Thyroid gland (tissue), 4 donors: ENCODE measurements at places on chromosomes 2 and 18. TPM values are rescaled to one million over a fixed set of nuclear protein-coding genes. Genes with fewer than 3 reads are reported as not detected.

- no peaks in the 10 kb centered on the region for H3K27me3 ChIP-seq
- no peak for DNase-seq
- H3K4me1 ChIP-seq, result peaks cover 16% of the 10 kb centered on the region
- peak overlapping the region; percentile 56 for H3K27ac ChIP-seq
- H3K4me3 ChIP-seq, result no peak overlapping the region
- H3K36me3 ChIP-seq, result no peaks in the 10 kb centered on the region
These were observed 121.0 kb downstream of the MYO1B start for GRCh38 chr2:191366199-191366598.

Gene ACTG2
- total RNA-seq, result 24.4 TPM

DNA sequence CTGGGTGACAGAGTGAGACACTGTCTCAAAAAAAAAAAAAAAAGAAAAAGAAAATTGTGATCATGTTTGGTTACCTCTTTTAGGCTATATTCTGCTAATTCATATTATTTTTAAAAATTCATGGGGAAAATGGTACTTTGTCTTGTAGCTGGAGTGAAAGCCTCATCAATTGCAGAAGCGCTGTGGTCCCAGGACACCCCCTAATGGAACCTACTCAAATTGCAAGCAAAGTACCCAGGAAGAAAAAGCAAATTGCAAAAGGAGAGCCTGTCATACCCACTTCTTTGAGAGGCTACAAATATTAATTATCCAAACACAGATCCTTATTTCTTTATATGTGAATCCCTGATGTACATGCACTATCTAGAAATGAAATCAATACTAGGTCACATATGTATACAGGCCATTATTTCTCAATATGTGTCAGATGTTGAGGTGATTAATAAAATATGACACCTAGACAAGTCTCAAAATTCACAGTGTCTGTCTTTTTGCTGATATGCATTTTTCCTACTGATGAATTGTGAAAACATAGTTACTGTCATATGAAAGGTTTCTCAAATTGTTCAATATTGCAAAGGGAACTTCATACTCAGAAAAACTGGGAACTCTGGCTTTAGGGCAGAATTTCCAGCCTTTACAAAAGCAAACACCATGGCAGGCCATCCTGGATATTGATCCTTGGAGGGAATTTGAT is 12.6 kb downstream of the CRACDL start:
- no peak overlapping the region for H3K4me3 ChIP-seq
- no peaks in the 10 kb centered on the region for H3K36me3 ChIP-seq

DNA sequence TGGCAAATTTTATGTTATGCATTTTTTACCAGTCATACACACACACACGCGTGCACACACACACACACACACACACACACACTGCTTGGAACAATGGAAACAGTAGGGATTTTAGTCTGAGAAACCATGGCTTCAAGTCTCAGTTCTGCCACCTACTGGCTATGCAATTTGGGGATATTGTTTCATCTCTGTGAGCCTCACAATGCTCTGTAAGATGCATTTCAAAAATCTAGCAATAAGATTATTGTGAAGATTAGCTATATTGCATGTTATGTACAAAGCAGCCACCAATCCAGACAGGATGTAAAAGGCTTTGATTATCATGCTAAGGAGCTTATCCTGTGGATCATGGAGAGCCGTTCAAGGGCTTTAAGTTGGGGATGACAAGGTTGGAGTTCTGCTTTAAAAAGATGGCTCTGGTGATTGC is 401.4 kb downstream of the NBAS start:
- no peaks in the 10 kb centered on the region for H3K4me1 ChIP-seq
- H3K27me3 ChIP-seq, result no peaks in the 10 kb centered on the region

Gene OTOS
- 31.1 TPM for total RNA-seq

Gene CFC1
- not detected for total RNA-seq

GRCh38 chr2:71704688-71705087 is 251.3 kb downstream of the DYSF start:
- no peak overlapping the region for H3K27ac ChIP-seq
- H3K36me3 ChIP-seq, result no peaks in the 10 kb centered on the region
- H3K4me3 ChIP-seq, result no peak overlapping the region
- no peaks in the 10 kb centered on the region for H3K27me3 ChIP-seq
- H3K4me1 ChIP-seq, result peaks cover 37% of the 10 kb centered on the region

- peaks cover 3% of the 10 kb centered on the region for H3K4me1 ChIP-seq
- H3K4me3 ChIP-seq, result no peak overlapping the region
- H3K27me3 ChIP-seq, result no peaks in the 10 kb centered on the region
- H3K27ac ChIP-seq, result no peak overlapping the region
These were observed 13.8 kb downstream of the TPGS2 start for GRCh38 chr18:36814994-36815393.

Gene ZNF514
- 26.2 TPM for total RNA-seq

- H3K27ac ChIP-seq, result no peak overlapping the region
- H3K4me3 ChIP-seq, result no peak overlapping the region
These were observed 35.9 kb downstream of the EPC2 start for GRCh38 chr2:148680462-148680861.

Gene ABCG8
- not detected for total RNA-seq

- H3K36me3 ChIP-seq, result no peaks in the 10 kb centered on the region
- no peaks in the 10 kb centered on the region for H3K27me3 ChIP-seq
- H3K4me1 ChIP-seq, result peaks cover 11% of the 10 kb centered on the region
- no peak overlapping the region for H3K27ac ChIP-seq
- H3K4me3 ChIP-seq, result no peak overlapping the region
These were observed 64.1 kb downstream of the PTPN4 start for GRCh38 chr2:119823734-119824334.

Gene SERPINB12
- total RNA-seq, result not detected

GRCh38 chr18:25239581-25240419 is 112.2 kb downstream of the ZNF521 start:
- no peak for DNase-seq
- H3K4me3 ChIP-seq, result no peak overlapping the region
- H3K27ac ChIP-seq, result no peak overlapping the region
- H3K36me3 ChIP-seq, result no peaks in the 10 kb centered on the region
- H3K27me3 ChIP-seq, result no peaks in the 10 kb centered on the region
- no peaks in the 10 kb centered on the region for H3K4me1 ChIP-seq

Gene GNLY
- total RNA-seq, result 0.22 TPM

- DNase-seq, result no peak
- no peak overlapping the region for H3K4me3 ChIP-seq
- no peaks in the 10 kb centered on the region for H3K4me1 ChIP-seq
- no peak overlapping the region for H3K27ac ChIP-seq
These were observed 128.5 kb upstream of the FANCL start for GRCh38 chr2:58369594-58369993.
